ENCODE measurements at places on chromosomes 12 and 14.

GRCh38 chr14:68679746-68680467, 113.0 kb downstream of the ZFP36L1 start:
- no peak for DNase-seq

- no peak for DNase-seq
Measured at GRCh38 chr12:11592484-11592883, 57.0 kb upstream of the ETV6 start.

DNA sequence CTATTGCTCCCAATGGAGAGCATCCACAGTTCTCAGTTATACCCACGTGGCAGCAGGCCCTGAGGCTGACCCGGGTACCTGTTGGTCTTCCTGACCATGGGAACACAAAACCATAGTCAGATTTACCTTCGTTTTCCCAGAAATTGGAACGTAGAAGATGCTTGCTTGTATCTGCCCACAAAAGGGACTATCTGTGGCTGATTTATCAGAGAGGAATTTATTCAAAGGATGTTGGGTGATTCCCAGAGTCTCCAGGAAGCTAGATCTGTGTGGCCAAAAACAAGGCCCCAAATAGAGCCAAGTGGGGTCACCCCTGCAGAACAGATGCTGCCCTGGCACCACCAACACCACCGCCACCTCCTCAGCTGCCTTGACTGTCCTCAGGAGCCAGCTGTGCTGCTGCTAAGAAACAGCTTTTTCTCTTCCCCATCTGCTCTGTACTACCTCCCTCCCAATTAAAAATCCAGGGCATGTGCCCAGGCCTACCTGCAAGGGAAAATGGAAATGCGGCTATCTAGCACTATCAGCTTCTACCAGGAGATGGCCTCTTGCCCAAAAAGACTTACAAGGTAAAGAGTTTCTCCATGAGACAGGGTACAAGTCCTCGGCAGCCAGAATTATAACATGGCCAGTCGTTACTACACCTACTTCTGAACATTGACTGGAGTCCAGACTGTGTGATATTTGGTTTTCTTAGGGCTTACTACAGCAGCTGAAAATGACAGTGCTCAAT, 128.6 kb upstream of the PLEKHG7 start:
- DNase-seq, result no peak

DNA sequence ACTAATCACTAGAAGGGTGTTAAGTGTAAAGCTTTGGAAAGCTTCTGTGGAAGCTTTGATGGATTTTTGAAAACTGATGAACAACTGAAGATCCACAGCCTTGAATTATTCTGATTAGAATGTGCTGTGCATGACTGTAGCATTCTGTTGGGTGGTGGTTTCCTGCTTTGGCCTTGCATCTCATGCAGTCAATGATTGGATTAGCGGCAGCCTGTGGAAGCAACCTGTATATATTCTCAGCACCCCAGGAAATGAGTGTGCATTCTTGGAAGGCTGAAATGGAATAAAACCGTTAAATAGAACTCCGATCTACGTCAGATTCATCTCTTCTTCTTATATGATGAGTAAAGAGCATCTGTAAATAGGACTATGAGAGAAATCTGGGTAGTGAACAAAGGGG, 120.2 kb downstream of the SLC16A7 start:
- no peak for DNase-seq

DNA sequence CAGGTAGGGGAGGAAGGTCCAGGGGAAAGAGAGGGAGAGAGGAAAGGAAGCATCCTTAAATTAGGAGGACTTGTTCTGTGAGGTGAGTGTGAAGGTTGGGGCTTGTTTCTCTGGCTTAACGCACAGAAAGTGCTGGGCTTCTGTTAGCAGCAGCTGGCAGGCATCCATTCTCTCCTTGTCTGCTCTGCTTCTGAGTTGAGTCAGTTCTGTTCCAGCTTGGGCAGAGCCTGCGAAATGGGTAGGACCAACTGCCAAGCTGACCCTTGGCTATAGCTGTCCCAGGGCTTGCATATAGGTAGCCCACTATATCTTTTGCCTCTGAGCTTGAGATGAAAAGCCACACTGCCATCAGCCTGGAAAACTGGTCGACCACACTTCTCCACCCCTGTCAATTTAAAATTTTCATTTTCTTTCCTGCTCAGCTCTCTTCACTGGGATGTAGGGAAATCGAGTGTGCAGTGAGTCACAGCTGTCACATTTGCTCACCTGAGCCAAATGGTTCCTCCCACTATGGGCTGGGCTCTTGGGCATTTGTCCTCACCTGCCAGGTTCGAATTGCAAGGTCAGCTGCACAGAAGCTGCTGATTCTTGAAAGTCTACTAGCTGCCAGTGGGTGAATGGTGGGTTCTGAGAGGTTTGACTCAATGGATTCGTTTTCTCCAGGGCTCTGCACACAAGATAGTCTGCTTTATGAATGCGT, 256.4 kb upstream of the PWP1 start:
- no peak for DNase-seq

DNA sequence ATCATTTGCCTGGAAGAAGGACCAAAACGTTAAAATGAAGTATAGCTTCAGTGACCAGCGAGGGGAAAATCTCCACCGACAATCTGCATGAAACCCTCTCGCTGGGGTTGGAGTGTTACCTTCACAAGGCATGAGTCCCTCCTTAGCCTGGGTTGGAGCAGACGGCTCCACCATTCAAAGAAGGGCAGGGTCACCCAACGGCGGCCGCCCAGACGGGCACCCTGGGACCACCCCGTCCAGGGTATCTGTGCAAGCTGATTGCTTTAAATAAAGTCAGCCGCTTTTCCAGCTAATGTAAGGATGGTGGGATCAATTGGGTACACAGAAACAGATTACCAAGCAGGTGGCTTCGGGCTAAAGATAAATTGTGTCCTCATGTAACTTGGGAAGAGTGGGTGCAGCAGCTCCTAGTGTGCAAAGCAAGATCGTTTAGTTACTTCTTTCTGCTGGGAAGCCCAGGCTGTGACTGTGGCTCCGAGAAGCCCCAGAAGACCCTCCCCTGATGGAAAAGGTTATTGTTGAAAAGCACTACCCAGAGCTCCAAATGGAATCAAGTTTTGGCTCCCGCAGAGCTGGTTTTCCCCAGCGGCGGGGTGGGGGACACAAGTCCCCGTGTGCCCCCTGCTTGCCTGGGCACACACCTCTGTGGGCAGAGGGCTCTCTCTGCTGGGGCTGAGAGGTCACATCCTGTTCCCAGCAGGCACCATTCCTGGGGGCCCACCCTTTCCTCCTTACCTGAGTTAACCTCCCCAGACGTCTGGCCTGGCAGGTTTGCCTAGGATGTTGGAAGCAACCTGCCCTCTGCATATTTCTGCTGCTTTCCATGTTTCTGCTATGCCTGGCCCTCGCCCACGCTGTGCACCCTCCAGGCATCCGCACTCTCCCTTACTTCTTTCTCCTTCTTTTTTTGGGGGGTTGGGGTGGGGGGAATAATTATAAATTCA, 318.6 kb upstream of the DIO3 start:
- DNase-seq, result no peak

DNA sequence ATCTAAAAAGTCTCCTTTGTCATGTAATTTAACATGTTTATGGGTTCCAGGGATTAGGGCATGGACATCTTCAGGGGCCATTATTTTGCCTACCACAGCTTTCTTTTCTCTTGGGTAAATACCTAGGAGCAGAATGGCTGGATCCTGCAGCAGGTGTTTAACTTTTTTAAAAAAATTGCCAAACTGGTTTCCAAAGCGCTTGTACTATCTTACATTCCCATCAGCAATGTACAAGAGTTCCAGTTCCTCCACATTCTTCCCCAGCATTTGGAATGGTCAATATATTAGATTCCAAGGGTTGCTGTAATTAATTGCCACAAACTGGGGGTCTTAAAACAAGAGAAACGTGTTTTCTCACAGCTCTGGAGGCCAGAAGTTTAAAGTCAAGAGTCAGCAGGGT, 27.7 kb upstream of the MYL2 start:
- no peak for DNase-seq

DNA sequence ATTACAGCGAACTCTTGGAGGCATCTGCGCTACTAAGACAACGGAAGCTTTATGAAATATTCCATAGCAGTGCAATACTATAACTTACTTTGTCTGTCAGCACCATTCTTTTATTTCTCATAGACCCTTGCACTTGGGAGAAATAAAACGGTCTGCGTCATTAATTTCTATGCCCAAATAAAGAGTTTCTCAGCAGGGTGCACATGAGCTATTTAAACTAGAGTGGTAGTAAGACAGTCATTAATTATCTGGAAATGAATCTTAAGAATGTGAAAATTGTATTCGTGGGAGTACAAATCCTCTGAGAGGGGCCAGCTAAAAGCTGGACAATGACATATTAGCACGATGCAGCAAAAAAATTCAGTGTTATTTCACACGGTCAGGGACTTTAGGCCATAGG, 903.4 kb upstream of the FOXG1 start:
- DNase-seq, result no peak

DNA sequence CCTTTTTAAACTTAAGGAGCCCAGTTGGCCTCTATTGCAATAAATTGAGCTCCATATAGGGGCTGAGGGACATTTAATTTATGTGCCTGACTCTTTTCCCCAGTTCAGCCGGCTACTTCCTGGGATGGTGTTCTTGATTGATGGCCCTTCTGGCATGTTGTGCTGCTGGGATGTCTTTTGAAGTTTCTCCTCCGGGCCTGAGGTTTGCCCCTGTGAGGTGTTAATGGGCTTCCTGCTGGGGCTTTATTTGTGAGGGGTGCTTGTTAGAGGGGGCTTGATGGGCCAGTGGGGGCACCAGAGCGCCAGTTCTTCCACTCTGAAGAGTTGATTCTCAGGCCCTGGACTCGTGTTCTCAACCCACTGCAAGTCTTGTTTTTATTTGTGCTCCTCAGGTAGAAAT, 69.6 kb downstream of the CHST11 start:
- DNase-seq, result no peak

DNA sequence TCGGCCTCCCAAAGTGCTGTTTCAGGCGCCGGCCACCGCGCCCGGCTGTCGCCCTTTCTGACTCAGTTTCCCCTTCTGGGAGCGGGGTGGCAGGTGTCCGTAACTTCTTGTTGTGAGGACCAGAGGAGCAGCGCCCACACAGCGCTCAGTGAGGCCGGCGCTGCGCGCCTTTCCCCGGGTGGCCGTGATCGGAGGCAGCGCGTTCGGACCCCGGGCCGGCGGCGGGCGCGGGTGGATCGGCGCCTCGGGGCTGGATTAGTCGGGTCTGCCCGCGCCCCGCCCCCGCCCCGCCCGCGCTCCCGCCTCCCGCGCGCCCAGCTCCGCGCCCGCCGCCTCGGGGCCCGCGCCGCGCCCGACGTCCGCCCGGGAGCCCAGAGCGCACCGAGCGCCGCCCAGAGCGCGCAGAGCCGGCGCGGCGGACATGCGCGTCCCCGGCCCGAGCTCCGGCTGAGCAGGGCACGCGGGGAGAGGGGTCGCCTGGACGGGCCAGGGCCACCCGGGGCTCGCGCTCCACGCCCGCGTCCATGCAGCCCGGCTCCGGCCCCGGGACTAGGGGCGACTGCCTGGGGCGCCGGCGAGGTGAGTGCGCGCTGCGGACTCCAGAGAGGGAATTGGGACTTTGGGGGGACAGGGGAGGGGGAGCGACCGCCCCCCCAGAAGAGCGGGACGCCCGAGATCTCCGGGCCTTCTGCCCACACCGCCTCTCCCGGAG, 50.6 kb downstream of the LRCOL1 start:
- DNase-seq, result no peak

DNA sequence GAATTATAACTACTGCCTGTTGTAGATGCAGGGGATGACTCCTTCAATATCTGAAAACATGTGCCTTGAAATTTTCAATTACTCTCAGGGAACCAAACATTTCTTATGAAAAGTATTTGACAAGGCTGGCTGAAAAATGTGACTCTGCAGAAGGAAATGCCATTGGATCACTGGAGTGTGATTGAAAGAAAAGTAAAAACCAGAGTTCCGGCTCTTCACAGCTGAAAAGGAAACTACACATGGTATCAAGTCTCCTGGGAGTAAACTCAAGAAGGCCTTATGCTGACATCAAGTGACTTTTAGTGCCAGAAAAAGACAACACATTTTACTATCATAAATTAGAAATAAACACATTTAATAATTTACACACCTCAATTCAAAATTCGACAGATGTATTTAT, 693.0 kb downstream of the LRFN5 start:
- no peak for DNase-seq

GRCh38 chr12:108370415-108370814, 31.3 kb upstream of the CMKLR1 start:
- no peak for DNase-seq

- no peak for DNase-seq
Measured at GRCh38 chr14:91396013-91396660, 21.5 kb downstream of the CCDC88C start.

DNA sequence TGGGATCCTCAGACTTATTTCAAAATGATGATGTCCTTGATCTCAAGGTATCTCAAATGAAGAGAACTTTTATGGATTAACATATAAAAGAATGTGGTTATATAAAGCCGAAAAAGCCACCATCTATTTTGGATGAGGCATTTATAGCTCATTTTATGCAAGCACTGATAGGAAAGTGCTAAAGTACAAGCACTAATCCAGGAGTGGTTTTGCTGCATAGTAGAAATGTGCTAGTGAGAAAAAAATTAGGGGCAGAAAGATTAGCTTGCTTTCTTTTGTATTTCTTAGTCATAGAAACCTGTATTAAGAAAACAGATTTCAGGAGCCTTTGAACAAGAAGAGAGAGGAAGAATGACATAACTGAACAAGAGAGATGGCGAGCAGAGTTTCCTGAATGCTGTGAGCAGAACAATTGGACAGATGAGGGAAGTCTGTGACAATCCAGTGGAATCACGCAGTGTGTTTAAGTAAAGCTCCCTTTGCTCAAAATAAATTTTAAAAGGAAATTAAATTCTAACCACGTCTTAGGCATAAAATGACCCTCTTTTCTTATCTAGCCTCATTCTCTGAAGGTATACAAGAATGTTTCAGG, 238.2 kb upstream of the NOVA1 start:
- no peak for DNase-seq

DNA sequence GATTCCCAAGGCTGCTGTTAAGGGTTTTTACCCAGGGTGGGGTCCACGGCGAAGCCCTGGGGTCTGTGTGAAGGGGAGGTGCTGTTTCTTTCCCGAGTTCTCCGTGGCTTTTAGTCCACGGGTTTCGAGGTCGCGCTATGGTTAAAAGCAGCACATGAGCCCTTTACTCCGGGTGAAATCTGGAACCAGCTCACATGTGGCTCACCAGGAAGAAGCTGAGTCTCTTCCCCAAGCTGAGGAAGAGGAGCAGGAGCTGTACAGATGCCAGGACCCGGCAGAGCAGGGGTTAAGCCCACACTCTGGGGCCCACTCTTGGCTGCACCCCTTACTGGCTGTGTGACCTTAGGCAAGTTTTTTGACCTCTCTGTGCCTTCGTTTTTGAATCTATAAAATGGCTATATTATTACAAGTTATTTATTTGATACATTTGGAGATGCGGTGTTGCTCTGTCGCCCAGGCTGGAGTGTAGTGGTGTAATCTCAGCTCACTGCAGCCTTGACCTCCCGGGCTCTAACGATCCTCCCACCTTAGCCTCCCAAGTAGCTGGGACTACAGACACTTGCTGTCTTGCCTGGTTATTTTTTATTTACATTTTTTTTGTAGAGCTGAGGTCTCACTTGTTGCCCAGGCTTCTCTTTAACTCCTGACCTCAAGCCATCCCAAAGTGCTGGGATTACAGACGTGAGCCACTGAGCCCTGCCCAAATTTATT, 266.3 kb downstream of the AACS start:
- DNase-seq, result no peak

- no peak for DNase-seq
Measured at GRCh38 chr12:79183003-79183402, 318.4 kb downstream of the SYT1 start.

GRCh38 chr12:52079576-52080402, at the start of gene SMIM41:
Gene SMIM41 (plus strand): TSS chr12:52079704. CDS start chr12:52079780, 76 bp downstream.
- DNase-seq, result no peak
